ENCODE measurements at places on chromosomes 5 and 9.

DNA sequence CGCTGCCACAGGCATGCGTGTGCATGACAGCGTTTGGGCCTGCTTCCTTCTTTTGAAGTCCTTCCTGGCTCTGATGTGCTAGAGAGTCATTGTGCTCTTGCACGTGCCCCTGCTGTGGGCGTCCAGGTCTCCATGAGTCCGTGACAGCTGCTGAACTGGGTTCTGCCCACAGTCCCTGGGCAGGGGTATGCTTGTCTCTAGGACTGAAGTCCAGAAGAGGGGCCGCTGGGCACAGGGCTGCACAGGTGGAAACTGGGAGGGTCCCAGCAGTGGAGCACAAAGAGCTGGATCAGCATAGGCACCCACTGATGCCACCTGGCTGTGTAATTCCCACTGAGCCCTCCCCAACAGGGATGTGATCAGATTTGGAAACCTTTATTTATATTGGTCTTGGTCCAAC is 169.4 kb downstream of the IRX2 start:
- DNase-seq: no peak

DNA sequence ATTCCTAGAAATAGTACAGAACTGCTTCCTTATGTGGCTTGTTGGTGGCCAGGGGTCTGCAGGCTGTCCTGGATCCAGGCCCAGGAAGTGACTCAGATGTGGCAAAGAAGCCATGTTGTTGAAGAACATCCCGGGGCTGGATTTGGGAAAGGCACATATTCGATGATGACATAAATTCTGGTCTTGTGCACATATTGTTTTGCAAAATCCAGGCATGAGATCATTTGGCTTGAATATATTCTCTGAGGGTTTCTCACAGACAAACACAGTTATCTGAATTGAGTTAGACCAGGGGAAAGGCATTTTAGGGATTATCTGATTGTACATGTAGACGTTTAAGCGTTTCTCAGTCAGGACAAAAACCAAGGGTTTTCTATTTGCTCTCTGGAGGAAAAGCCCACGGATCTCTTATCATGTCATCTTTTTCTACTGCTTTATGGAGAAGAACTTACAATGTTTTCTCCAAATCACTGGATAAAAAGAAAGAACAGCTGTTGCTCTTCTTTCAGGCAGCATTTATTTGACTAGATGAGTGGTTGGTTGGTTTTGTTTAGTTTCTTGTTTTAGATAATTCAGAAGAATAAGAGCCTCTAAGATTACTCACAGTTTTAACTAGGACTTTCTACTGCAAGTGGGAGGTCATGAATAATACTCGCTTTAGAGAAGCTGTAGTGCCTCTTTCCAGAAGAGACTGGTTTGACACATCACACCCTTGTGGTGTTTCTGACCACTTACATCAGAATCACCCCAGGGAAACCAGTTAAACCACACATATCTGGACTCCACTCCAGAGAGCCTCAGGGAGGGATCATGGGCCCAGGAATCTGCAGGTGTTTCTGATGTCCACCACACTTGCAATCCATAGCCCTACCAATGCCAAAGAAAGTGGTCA is 29.5 kb upstream of the LHFPL2 start:
- DNase-seq: peak; percentile 96

- DNase-seq: no peak
These were observed 57.7 kb upstream of the CER1 start for GRCh38 chr9:14780251-14780650.

GRCh38 chr5:110001648-110002047 is 311.9 kb downstream of the MAN2A1 start:
- no peak for DNase-seq

- DNase-seq: peak; percentile 9
These were observed 25.4 kb upstream of the SNX18 start for GRCh38 chr5:54492178-54492577.

- DNase-seq: peak; percentile 56
These were observed 3.4 kb downstream of the SLC6A19 start for GRCh38 chr5:1204693-1205242.

DNA sequence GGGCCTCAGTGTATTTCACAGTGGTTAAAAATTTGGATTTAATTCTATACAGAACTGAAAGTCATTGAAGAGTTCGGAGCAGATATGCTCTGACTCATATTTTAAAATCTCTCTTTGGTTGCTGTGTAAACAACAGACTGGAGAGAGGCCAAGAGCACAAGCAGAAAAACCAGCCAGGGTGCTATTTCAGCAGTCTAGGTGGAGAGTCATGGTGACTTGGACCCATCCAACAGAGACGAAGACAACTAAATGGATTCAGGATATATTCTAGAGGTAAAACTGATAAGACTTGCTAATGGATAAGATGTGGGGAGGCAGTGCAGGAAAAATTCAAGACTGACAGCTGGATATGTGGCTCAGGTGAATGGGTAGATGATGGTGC is 168.9 kb downstream of the MAPKAP1 start:
- DNase-seq: peak; percentile 96

- DNase-seq: no peak
These were observed 12.5 kb upstream of the CARD9 start for GRCh38 chr9:136386018-136386417.

- DNase-seq: no peak
These were observed 294.9 kb downstream of the NR3C1 start for GRCh38 chr5:143108498-143109128.

DNA sequence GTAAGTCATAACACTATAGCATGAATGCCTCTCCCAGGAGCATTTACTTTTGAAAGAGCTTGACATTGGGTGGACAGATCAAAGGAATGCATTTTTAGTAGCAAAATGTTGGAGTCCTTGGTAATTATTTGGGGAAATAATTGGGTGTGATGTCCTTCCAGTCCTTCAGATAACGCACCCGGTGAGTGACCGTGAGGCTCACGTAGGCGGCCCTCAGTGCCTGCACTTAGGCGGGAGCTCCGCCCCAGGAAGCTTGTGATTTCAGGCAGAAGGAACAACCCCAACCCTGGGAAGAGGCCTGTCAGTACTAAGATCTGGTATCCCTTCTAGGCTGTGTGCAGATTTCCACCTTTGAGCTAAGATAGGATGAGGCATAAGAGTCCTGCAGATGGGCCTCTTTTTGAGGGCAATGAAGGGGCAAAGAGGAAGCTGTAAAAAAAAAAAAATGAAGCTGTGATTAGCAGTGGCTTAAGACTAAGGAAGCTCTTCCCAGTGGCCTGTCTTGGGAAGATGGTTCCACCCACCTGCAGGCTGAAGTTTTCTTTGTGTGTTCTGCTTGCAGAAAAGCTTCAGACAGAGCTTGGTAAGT is 14.9 kb downstream of the BTNL9 start:
- DNase-seq: no peak

DNA sequence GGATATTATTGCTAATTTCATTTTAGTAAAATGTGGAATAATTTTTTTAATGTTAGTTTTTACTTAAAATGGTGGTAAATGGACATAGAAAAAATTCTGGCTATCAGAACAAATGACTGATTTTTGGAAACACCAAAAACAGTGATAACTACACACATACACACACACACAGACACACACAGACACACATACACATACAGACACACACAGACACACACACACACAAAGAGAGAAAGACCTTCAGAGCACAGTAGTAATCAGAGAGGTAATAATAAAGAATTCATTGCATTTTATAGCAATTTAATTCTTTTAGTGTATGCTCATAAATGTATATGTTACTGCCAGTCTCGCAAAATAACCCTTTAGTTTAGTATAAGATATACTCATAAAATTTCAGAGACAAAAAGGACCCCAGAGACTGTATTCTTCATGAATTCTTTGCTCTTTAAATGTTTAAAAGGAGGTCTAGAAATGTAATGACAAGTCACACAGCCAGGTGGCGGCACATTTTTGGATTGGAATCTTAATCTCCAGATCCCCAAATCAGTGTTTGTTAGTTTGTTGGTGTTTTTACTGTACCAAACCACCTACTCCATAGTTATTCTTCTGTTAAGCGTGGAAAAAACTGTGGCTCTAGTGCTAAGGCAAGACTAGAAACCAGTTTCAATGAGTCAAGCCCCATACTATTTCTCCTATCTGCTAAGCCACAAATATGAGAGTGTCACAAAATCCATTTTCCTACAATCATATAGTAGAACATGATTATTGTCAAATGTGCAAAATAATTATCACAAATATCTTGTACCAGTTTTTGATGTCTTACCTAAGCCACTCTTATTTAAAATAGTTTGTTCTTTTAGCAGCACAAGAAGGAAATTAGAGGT is 109.9 kb downstream of the EDIL3 start:
- DNase-seq: peak; percentile 53

GRCh38 chr9:128411364-128412119 is 9.1 kb upstream of the CERCAM start:
- peak; percentile 21 for DNase-seq

- peak; percentile 71 for DNase-seq
These were observed 77.8 kb upstream of the SHISAL2B start for GRCh38 chr5:64612344-64612961.

DNA sequence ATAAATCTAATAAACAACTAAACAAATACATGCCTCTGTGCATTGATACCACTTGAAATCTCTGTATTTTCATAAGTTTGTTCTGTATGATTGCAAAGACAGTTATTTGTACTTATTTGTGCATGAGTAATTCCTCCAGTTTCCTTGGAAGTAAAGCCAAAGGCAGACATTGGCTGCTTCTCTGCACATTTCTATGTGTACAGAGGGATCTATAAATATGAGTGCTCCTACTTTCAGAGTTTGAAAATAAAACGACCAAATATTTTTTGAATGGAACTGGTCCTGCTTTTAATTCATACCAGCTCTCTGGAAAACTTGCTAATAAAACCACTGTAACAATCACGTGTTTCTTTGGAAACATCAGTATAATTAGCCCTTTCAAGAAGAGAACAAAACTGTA is 306.5 kb downstream of the MAN2A1 start:
- DNase-seq: peak; percentile 13

GRCh38 chr5:54531546-54531945 is 14.0 kb downstream of the SNX18 start:
- DNase-seq: peak; percentile 45

DNA sequence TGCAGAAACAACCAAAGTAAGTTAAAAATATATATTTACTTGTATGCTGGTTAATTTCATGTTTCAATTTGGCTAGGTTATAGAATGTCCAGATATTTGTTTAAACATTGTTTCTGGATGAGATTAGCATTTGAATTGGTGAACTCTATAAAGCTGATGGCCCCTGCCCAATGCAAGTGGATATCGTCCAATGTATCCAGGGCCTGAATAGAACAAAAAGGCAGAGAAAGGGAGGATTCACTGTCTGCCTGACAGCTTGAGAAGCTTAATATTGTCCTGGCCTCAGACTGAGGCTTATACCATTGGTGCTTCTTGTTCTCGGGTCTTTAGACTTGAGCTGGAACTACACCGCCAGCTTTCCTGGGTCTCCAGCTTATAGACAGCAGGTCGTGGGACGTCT is 446.7 kb upstream of the ACTBL2 start:
- no peak for DNase-seq

- DNase-seq: peak; percentile 87
These were observed 427 bp downstream of the SERINC5 start for GRCh38 chr5:80255431-80255810.

- DNase-seq: no peak
These were observed 48.4 kb downstream of the YIPF5 start for GRCh38 chr5:144122081-144122480.

- DNase-seq: peak; percentile 74
These were observed 760 bp upstream of the MAN1B1 start for GRCh38 chr9:137085920-137086530.

Measured in GM23248 (cell line).